ENCODE measurements at places on chromosomes 3 and 15. TPM values are rescaled to one million over a fixed set of nuclear protein-coding genes. Genes with fewer than 3 reads are reported as not detected.

Gene SPINK8
- total RNA-seq = not detected

Gene APOD
- not detected for total RNA-seq

Gene PPM1M
- total RNA-seq = 9.2 TPM

Gene ITIH4
- total RNA-seq = 0.95 TPM

Gene P3H2
- total RNA-seq = 42.3 TPM

Gene DOCK3
- total RNA-seq = 0.03 TPM

Gene GRM7
- total RNA-seq = not detected

Gene ZNF662
- total RNA-seq = 1.7 TPM

Gene NT5DC2
- total RNA-seq = 127 TPM

Gene IQCF5
- not detected for total RNA-seq

Gene WDR76
- 23.1 TPM for total RNA-seq

Gene CEMIP
- total RNA-seq = 1.2 TPM

Gene FETUB
- total RNA-seq = 0.07 TPM

Gene GAP43
- not detected for total RNA-seq

Gene CPLX3
- total RNA-seq = not detected

Gene CNTN4
- not detected for total RNA-seq

Gene KBTBD8
- 4.4 TPM for total RNA-seq

Gene SUSD5
- 0.07 TPM for total RNA-seq
